A673 (cell line): ENCODE measurements at places on chromosomes 5 and 9. TPM values are rescaled to one million over a fixed set of nuclear protein-coding genes. Genes with fewer than 3 reads are reported as not detected.
A peak's percentile ranks its signal among the peaks of the same experiment; 100 is the strongest.

Gene TMEM171
- 2.3 and 2.6 TPM in 2 replicates for total RNA-seq

DNA sequence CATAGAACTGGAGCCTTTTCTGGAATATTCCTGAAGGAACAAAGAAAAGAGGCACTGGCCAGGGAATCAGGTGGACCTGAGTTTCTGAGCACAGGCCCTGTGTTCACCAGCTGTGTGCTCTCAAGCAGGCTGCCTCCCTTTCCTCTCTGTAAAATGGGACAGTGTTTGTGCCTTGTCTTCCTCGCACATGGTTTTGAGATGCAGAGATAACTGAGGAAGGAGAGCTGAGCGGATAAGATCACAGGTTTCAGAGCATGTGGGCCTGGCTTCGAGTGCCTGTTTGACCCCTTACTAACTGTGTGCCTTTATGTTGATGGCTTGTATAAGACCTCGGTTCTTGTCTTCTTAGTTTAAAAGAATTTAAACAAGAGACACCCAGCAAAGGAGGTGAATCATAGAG, 46.2 kb upstream of the HAND1 start:
- H3K4me1 ChIP-seq = no peaks in the 10 kb centered on the region
- H3K36me3 ChIP-seq = no peaks in the 10 kb centered on the region
- no peaks in the 10 kb centered on the region for H3K27me3 ChIP-seq
- H3K27ac ChIP-seq = no peak overlapping the region

Gene LHX3
- 0.11 TPM in 1 of 2 replicates, not detected in the other for total RNA-seq

- no peak overlapping the region for H3K27ac ChIP-seq
- no peak for DNase-seq
- H3K4me1 ChIP-seq = peaks cover 18% of the 10 kb centered on the region
- no peaks in the 10 kb centered on the region for H3K27me3 ChIP-seq
These were observed 129.5 kb downstream of the MLLT3 start for GRCh38 chr9:20492772-20493171.

DNA sequence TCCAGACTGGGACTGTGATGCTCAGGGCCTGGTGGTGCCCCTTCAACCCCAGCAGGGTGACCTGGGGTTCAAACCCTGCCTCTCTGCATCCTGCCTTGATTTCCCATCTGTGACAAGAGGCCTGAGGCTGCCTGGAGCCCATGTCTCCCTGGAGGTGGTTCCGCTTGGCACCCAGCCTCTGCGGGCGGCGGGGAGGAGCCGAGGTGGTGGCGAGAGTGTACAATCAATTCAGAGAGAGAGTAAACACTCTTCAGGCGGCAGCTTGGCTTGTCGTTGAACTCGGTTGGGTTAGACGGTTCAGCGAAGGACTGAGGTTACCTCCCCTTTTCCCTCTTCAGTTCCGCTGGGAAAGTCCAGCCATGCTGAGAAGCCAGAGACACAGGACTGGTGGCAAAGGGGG, 39.3 kb downstream of the NTNG2 start:
- H3K36me3 ChIP-seq = no peaks in the 10 kb centered on the region
- H3K4me1 ChIP-seq = no peaks in the 10 kb centered on the region
- H3K27me3 ChIP-seq = no peaks in the 10 kb centered on the region
- DNase-seq = no peak

DNA sequence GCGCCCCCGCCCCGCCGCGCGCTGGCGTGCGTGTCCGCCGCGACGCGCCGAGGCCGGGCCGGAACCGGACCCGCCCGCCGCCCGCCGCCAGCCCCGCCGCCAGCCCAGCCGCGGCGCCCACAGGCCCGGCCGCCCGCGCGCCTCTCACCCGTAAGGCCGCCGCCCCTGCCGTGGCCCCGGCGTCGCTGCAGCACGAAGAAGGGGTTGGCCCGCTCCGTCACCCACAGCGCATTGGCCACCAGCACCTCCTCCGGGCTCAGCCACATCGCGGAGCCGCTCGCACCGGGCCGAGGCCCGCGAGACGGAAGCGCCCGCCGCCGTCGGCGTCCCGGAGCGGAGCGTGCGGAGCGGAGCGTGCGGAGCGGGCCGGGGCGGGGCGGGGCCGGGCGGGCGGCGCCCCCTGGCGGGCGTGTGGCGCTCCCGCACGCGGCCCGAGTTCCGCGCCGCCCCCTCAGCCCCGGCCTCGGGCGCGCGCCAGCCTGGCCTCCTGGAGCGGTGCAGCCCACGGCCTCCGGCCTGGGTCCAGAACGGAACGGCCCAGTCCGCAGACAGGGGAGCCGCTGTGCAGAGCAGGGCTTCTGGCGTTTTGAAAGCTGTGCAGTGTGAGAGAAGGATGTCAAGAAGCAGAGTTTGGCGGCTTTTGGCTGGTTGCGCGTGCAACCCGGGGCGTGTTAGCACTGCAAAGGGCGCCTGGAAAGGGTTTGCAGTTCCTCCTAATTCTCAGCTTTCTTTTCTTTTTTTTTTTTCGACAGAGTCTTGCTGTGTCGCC, at the start of gene TBC1D9B:
Gene TBC1D9B, minus strand, starts transcription at position 342 of the 769 bp plus-strand sequence. Its CDS starts 76 bp downstream, at position 266.
- H3K36me3 ChIP-seq = peaks cover 14% of the 10 kb centered on the region
- DNase-seq = peak; percentile 68
- H3K4me1 ChIP-seq = peaks cover 7% of the 10 kb centered on the region
- peak within 1 kb of the TSS; percentile 62 for H3K4me3 ChIP-seq
